ENCODE measurements at places on chromosomes 6 and 20.
A peak's percentile ranks its signal among the peaks of the same experiment; 100 is the strongest.

GRCh38 chr6:114342826-114343781, at the start of gene HS3ST5:
Gene HS3ST5 (minus strand): TSS chr6:114343023. CDS start chr6:114062845, 280,178 bp downstream.
- no peak for DNase-seq

- DNase-seq: no peak
These were observed 148.3 kb upstream of the RIN2 start for GRCh38 chr20:19609642-19610223.

DNA sequence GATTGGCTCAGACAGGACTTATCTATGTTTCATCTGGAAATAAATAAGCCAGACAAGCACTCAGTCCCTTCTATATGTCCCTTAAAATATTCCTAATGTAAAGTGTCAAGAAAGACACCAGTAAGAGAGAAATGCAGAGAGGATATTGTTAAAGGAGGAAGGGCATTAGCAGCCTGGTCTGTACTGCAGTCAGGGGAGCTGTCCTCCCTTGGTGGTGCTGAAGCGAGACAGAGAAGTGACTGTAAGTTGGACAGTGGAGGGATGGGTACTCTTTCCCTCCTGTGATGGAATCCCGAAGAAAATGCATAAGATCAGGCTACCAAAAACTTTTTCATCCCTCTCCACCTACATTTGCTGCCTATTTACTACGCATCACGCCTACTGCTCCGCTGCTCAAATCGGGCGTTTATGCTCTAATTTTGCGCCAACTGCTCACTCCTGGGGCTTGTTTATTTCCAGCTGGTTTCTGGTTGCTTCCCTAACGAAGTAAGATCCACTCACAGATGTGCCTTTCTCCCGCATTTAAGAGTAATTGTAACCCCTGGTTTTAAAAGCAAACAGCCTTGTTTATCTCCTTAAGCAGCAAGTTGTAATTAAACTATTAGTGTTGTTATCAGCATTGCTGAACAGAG, 35.2 kb downstream of the PHACTR1 start:
- DNase-seq: peak; percentile 18

GRCh38 chr6:340991-341827, 48.9 kb downstream of the DUSP22 start:
- DNase-seq: no peak

DNA sequence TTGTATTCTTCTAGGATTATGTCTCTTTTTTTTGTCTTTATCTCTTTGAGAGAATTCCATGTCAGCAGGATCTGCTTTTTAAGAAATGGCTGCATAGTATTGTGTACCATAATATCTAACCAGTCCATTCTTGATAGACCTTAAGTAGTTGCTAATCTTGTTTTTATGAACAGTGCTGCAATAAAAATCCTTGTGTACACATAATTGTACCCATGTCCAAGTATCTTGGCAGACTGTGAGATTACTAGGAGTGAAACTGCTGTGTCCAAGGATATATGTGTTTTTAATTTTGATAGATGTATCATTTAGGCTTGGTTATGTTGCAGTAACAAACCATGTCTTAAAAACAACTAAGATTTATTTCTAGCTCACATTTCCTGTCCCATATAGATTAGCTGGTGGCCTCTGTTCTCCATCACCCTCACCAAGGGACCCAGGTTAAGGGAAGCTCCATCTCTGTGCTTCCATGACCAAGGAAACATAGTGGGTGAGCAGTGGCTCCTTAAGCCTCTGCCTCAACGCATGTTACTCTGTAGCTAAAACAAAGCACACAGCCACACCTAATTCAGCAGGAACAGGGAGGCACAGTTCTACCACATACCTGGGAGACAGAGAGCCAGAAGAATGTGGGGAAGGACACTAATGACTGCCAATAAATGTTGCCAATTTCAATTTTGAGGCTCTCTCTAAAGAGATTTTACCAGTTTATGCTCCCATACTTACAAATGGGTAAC, 12.1 kb upstream of the SUMO4 start:
- no peak for DNase-seq

- DNase-seq: no peak
These were observed 10.5 kb downstream of the NKX2-2 start for GRCh38 chr20:21503345-21503744.

DNA sequence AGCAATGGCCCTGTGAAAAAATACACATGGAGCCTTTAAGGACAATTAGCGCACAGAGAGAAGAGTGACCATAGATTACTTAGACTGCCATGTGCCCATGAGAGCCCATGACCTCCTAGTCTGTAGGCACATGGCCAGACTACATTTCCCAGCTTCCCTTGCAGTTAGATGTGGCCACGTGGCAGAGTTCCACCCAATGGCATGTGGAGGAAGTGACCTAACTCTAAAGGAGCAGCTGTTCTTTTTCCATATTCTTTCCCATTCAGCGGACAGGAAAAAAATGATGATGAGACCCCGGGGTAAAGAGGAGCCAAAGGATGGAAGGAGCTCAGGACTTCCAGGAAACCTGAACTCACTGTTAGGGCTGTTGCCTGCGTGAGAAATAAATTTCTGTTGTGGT, 116.6 kb downstream of the CBLN4 start:
- no peak for DNase-seq

- DNase-seq: no peak
These were observed 10.3 kb upstream of the TCP11 start for GRCh38 chr6:35151466-35151865.

DNA sequence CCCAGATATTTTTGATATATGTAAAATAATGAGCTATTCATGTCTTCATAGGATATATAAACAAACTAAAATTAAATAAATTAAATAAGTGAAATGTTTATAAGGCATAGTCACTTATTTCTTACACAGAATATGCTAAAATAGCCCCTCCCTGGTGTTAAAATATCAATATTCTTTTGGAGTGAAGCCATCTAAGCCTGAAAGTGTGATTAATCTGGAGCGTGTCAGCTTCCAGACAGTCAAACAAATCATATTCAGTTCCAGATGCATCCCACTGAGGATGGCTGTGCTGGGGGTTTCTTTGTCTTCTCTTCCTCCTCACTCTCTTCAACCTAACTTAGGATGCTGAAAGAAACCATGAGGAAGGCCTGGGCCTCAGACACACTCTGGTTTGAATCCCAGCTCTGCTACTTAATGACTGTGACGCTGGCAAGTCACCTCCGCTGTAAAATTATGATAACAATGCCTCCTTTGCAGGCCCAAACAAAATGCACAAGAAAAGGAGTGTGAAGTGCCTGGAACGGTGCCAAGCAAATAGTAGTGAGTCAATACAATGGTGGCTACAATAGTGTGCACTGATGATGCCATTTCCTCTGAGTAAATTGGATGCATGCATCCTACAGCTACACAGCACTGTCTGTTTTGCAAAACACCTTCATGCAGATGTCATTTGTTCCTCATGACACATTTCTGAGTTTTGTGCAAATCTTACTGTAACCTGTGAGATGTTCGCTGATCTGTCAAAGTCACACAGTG, 161.4 kb downstream of the FOXC1 start:
- DNase-seq: no peak
